ENCODE measurements at places on chromosomes 11 and 22.

DNA sequence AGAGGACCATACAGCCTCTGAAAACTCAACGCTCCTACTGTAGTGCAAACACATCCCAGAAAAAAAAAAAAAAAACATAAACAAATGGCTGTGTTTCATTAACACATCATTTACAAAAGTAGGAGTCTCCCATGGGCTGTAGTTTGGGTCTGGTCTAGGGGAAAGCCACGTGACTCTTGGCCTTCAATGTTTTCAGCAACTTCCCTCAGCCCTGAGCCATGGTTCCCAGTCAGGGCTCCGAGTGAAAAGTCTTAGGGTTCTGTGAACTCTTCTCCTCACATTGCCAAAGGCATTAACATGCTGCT, 58.5 kb downstream of the CSNK2A3 start:
- DNase-seq = no peak

DNA sequence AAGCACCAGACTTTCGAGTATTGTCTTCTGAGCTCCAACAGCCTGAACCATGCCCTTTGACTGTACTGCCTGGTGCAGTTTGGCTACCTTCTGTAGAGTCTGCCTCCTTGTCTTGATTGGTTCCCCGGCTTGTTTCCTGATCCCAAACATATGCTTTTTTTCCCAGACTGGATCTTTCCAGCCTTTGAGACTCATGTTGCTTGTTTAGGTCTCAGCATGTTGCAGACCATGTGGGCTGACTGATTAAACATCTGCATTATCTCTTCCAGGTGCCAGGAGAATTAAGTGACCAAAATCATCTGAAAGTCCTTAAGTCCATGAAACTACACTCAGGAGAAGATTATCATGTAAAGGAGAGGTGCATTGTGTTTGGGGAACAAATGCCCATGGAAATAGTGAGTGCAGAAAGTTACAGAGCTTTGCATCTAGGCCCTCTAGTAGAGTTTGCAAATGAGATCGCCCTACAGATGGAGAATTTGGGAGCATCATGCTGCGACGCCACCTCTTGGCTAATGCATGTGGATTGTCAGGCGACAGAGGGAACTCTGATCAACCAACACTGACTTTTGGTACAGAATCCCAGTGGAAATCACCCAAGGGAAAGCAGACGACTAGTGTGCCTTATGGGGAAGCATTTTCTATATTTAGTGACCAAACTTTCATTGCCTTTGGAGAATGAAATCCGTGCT, 188.8 kb downstream of the BLID start:
- no peak for DNase-seq

- DNase-seq = no peak
Measured at GRCh38 chr11:132471466-132471865, 1060.8 kb downstream of the OPCML start.

- DNase-seq = no peak
Measured at GRCh38 chr22:42719133-42719532, 1.5 kb downstream of the A4GALT start.
